ENCODE measurements at places on chromosomes 4 and X. TPM values are rescaled to one million over a fixed set of nuclear protein-coding genes. Genes with fewer than 3 reads are reported as not detected.

GABRE gene
- total RNA-seq, result 3.0 TPM

TLL1 gene
- total RNA-seq, result not detected

PDLIM3 gene
- 18.9 TPM for total RNA-seq

C1QTNF7 gene
- not detected for total RNA-seq

BGN gene
- 5.7 TPM for total RNA-seq

All from Daoy (cell line).